ENCODE measurements at places on chromosomes 2 and 18.
A peak's percentile ranks its signal among the peaks of the same experiment; 100 is the strongest.

DNA sequence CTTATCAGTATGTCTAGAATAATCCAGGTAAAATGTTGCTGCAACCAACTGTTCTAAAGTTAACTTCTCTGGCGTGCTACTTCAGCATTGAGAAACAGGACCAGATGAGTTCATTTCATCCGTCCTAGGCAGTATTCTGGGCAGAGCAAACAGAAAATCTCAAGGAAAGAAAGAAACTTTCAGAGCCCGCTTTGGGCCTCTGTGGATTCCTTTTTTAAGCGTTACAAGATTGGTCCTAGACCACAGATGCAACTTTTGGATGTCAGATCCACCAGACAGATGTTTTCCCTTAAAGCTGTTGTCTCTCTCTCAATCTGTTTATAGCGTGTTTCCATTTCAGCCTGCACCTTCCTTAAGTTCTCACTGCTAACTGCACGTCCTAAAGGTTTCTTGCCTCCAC, 75.0 kb downstream of the BCL2 start:
- no peak for DNase-seq

DNA sequence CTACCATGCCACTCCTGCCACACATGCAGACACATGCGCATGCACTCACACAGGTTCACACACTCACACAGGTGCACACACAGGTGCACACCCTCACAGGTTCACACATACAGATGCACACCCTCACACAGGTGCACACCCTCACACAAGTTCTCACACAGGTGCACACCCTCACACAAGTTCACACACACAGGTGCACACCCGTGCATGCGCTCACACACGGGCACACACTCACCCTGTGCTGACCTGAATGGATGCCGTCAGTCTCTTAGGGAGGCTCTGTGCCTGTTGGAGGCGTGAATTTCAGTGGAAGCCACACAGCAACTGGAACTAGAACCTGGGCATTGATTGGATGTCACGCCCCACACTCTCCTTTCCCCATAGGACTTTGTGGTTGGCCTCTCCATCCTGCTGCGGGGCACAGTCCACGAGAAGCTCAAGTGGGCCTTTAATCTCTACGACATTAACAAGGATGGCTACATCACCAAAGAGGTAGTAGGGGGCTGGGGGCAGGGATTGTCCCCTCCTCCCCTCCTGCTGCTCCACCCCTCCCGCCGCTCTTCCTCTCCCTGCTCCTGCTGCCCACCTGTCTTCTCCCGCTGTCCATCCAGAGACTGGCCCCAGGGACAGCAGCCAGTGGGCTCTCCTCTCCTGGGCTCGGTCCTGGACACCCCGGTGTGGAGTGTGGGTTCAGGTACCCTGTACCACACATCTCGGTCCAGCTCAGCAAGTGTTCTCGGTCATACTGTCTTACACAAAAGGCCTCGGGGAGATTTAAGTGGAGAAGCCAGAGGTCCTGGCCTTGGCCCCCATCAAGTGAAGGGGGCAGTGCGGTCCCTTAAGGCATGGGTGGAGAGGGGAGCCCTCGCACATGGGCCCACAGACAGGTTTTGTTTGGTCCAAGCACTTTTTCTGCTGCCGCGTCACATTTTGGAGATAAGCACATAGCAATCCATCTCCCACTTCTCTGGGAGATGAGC, 21.0 kb upstream of the FAHD2A start:
- no peak for DNase-seq

GRCh38 chr18:46252759-46253158, 148.6 kb downstream of the HAUS1 start:
- DNase-seq: no peak

- no peak for DNase-seq
Measured at GRCh38 chr2:25029183-25029554, 12.7 kb upstream of the EFR3B start.

DNA sequence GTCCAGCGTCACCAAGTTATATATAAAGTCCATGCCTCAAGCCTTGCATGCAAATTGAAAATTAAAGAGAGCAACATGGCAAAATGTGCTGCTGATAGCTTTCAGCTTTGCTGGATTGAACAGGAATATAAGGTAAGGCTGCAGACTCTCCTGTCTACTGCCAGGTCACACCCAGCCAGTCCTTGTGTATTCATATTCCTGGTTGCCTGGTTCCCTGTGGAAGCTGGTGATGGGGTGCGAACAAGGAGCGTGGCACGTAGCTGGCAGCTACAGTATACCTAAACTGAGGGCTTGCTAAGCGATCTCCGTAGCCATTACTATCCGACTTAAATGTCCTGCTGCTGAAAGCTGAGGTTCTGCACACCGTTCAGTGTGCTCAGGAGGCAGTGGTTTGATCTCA, 50.1 kb upstream of the NOSTRIN start:
- no peak for DNase-seq

GRCh38 chr2:135657806-135658582, 83.7 kb upstream of the UBXN4 start:
- no peak for DNase-seq

- DNase-seq: no peak
Measured at GRCh38 chr18:5779922-5780321, 115.4 kb downstream of the TMEM200C start.

DNA sequence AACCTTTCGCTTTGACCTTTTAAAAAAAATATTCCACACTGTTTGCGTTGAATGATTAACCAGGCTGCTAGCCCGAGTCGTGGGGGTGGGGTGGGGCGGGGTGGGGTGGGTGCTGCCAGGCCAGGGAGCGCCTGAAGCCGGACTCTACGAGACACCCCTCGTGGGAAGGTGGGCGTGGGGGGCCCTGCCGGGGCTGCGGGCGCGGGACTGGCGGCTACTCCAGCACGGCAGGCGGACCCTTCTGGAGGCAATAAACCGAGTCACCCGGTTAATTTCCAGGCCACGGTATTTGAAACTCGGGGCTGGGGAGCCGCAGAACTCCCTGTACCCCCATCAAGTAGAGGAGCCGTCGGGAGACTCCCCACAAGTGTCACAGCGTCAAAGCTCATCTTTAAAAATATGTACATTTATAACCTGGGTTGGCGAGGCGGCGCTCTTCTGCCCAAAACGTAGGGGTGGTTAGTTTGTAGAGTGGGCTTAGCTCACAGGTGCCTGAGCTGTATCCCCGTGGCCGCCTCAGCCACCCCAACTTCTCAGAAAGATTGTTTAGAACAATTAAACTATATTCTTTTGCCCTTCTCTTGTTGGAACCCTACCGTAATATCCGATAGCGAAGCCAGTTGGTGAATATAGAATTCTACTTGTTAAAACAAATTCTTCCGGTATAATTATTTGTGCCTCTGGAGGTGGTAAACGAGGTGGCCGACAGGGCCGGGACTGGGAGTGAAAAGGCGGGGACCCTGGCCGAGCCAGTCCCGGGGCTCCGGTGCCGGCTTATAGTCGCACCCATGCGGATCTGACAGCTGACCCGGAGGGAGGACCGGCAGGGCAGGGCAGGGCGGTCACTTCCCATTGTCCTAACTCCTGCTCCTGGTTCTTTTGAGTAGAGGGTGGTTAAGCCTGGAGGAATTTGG, 1.4 kb downstream of the B3GNT2 start:
- no peak for DNase-seq

DNA sequence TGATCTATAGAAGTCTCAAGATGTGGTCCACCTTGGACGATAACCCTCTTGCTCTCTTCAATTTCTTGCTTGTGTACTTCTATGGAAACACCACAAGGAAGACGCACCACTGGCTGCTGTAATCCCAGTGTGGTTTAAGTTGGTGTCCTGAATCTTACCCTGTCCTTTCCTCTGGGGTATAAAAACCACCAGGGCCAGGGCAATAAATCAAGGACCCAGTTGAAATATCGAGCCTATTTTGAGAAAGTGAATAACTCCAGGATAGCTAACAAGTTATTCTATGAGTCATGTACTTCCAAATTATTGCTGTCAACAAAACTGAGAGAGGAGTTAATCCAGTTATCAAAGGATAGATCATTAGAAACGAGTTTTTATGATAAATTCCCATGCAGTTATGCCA, 137.0 kb downstream of the RND3 start:
- DNase-seq: no peak

GRCh38 chr2:183186766-183187165, 62.5 kb downstream of the NUP35 start:
- DNase-seq: no peak

- DNase-seq: no peak
Measured at GRCh38 chr2:14358339-14358738, 274.2 kb upstream of the LRATD1 start.

GRCh38 chr2:149388120-149388816, 57.9 kb downstream of the LYPD6 start:
- no peak for DNase-seq

DNA sequence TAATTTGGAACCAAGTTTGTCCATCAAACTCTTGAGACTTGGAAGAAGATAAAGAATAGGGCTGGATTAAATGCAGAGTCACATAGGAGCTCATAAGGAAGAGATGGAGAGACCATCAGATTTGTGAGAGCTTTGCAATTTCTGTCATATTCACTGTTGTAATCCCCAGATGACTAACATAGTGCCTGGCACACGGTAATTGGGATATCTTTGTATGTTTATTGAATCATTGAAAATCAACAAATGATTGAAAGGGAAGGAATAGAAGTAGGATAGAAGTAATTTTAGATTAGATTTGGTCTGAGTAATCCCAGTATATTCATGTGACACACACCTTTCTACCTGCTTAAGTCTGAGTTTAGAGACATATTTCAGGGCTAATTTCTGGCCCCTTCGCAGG, 75.4 kb downstream of the LCLAT1 start:
- DNase-seq: no peak

DNA sequence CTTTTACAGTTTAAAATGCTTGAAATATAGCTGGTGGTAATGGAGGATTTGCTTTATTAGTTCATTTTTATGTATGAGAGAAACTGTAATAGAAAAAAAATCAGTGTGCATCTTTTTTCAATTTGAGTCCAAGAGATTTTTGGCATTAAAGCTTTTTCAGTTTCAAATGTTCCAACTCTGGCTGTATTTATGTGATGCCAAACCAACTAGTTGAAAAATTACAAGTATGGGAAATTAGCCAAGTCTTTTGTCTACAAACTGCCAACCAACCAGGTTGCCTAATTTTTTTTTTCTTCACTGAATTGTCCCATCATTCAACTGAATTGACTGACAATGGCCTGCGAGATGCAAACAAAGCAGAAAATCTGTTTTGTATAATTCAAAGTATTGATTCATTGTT, 95.7 kb downstream of the ICOS start:
- no peak for DNase-seq

DNA sequence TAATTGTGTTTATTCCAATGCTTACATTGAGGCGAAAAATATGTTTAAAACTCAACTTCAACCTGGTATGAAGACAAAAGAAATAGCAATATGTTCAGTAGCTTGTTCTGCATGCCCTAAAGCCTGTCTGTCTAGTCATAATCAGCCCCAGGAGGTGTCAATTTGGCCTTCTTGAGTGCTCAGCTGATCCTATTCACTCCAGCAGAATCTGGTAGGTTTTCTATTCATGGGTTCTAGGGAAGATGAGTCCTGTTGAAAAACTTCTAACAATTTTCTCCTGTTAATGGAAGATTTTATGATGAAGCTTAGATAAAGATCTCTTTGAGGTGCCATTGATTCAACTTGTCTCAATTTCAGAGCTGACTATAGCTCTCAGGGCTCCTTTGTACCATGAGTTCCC, 402.0 kb upstream of the UBE2E3 start:
- no peak for DNase-seq

DNA sequence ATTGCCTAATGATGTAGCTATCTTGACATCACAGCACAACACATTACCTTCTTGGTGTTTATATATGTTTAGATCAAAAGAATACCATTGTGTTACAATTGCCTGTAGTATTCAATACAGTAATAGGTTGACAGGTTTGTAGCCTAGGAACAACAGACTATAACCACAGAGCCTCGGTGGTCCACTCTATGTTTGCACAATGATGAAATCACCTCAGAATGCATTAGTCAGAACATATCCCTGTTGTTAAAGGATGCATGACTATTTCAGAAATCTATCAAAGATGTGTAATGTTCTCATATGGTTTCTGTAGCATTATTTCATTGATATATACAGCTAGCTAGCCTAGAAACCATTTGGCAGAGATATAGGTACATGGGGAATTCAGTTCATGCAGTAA, 8.9 kb downstream of the METTL5 start:
- DNase-seq: peak; percentile 67

GRCh38 chr18:25875551-25876240, 214.7 kb downstream of the SS18 start:
- no peak for DNase-seq

GRCh38 chr2:54680397-54681041, 42.9 kb upstream of the EML6 start:
- no peak for DNase-seq

DNA sequence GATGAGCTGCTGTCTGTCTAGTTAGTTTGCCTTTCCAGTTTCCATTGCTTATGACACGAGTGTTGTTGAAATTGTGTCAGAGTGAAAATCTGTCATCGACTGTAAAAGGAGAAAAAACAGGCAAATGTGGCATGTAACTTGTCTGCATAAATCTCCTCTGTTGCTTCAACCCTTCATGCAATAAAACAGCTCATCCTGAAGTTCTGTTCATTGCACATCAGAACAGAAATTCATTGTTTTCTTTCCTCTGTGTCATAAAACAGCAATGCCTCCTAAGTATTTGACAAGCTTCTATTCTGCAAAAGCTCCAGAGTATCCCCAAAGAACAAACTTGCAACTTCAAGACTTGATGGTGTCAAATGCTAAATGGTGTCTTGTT, 432.1 kb downstream of the MEIS1 start:
- no peak for DNase-seq

DNA sequence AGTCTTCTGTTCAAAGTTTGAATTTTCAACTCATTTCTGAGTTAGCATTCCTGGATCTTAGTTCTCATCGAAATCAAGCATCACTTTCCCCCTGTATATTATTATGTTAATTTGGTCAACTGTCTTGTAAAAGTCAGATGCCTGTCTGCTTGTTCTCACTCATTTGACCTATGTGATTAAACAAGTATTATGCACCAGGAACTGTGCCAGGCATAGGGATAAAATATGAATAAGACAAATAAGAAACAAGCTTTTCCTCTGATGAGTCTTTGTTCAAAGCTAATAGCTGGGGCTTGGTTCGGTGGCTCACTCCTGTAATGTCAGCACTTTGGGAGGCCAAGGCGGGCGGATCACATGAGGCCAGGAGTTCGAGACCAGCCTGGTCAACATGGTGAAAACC, 19.7 kb upstream of the EMILIN2 start:
- DNase-seq: no peak

- no peak for DNase-seq
Measured at GRCh38 chr18:8229787-8230186, 379.4 kb upstream of the RAB12 start.

DNA sequence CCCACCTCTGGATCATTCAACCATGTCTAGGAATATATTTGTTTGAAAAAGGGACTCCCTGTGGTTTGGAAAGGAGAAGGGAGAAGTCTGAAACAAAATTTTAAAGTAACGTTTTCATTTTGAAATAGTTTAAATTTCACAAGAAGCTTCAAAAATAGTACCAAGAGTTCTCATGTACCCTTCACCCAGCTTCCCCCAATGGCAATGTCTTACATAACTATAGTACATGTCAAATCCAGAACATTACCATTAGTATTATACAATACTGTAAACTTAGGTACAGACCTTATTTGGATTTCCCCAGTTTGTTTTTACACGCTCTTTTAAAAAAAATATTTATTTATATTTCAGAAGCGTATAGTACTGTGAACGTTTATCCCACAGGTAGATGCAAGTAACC, 4.0 kb upstream of the LYG2 start:
- no peak for DNase-seq

Measured in AG04449 (cell line).